T-helper 22 cell (primary cell): ENCODE measurements at places on chromosomes 3 and 15.

DNA sequence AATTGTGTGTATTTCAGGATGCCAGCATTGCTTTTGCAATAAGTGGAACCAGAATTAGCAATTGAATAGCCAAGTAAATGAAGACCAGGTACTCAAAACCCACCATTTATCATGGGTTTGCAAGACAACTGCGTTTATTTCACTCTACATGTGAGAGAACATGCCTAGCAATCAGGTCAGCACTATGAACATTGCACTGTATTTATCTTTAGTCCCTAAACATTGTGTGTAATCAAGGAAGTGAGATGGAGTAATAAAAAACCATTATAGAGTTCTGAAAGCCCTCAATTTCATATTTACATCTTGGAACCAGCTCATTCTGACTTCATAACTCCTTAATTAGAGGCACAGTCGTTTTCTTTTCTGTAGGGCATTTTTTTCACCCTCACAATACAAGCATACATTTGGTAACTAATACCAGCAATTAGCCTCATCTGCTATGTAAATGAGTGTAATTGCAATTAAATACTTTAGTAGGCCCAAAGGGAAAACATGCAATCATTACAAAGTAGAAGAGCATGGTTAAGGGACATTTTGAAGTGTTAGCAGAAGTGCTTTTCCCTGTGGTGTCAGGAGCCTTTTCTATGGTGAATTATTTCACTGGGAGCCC is 153.1 kb upstream of the DPH6 start:
- no peak for DNase-seq

DNA sequence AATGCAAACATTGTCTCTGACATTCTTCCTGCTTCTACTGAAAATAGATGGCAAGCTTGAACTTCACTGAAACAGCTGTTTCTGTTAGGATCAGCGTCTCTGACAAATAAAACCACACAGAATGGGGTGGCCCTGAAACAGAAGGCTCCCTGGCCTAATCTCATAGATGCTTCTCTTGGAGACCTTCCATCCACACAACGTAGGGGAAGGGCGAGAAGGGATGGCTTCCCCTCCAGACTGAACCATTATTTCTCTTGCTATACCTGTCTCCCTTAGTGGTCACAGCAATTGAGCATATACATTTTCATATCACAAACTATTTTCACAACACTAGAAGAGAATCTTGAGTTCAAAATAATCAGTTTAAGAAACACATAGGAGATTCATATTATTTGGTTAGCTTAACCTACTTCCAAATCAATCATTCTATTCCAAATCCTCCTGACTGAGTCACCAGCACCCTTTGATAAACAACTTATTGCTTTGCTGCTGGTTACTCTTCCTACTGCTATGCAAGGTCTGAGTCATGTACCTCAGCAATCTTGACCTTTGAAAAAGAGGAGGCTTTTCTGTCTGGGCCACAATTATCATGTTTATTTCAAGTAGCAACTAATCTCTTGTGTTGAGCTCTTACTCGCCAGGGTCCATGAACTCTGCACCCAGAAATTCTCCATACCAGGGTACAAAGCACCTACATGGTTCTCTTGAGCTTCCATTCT is 45.5 kb downstream of the CBLB start:
- DNase-seq: no peak

GRCh38 chr15:101277943-101278564 is 769 bp upstream of the SELENOS start:
- no peak for DNase-seq

DNA sequence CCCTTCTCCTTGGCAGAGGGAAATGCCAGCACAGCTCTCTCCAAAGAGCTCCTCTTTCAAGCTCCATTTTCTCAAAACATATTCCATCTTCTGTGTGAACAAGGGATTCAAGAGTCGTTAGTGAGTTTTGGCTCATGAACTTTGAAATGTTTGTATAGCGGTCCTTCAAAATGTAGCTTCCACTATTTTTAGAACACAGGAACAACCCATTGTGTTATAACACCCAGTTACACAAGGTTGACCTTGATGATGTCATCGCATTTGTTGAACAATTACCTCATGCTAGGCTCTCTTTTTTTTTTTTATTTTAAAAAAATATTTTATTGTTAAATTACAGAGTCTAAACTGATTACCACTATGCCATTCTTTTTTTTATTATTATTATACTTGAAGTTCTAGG is 251.7 kb downstream of the THSD4 start:
- DNase-seq: no peak

GRCh38 chr3:150790629-150791028 is 27.7 kb upstream of the SIAH2 start:
- no peak for DNase-seq

GRCh38 chr15:100924436-100924835 is 5.3 kb downstream of the LRRK1 start:
- no peak for DNase-seq

GRCh38 chr3:52315977-52316764 is at the start of gene DNAH1:
Gene DNAH1, plus strand, starts transcription at chr3:52316319. Its CDS starts 6,124 bp downstream, at chr3:52322443.
- DNase-seq: no peak

DNA sequence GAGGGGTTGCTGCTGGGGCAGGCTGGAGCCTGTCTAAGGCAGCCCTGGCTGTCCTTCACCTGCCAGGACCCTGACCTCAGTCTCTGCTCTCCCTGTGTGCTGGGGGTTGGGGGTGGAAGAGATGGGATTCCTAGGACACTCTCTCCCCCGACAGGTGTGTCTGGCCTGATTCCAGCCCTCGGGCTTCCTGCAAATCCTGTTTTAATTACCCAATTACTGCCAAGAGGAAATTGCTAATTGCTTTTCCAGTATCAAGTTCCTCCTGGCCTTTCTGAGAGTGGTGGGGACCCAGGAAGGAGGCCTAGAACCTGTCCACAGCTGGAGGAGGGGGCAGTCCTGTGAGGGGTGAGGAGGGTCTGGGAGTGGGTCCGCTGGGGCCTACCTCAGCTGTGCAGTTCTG is 15.8 kb downstream of the PLXNA1 start:
- no peak for DNase-seq
